ENCODE measurements at places on chromosomes 1 and 21.
A peak's percentile ranks its signal among the peaks of the same experiment; 100 is the strongest.

DNA sequence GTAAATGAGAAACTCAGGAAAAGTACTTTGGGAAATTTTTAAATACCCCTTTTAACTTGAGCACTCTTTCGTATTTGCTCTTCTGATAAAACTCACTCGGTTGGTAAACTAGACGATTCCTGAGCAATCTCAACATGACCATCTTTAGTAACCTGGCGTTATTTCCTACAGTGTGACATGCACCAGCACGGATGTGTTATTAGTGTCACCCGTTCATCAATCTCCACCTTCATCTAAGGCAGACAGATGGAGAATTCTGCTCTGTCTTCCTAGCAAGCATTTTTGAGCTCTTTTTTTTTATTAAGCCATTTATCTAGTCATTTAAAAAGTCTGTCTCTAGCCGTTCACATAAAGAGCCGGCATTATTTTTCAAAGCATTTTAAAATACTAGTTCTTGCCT is 155.2 kb downstream of the DISP1 start:
- no peak for DNase-seq

GRCh38 chr1:193951984-193952383 is 765.6 kb upstream of the B3GALT2 start:
- no peak for DNase-seq

DNA sequence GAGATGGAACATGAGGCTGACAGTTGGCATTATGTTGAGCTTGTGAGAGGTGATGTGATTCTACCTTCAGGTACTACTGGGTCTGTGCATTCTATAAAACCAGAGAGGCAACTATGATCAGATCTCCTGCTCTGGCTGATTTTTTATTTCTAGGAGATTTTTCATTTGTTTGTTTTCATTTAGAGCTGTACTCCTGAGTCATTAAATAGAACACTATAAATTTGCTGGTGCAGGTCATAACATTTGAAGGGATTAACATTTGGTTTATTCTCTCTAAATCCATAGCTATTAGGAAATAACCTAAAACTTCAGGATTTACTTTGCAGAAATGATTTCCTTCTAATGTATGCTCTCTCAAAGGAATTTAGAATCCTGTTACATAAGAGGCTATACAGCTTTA is 42.9 kb downstream of the MAGI3 start:
- no peak for DNase-seq

- DNase-seq, result no peak
Observed at GRCh38 chr1:11720525-11720924, 15.4 kb upstream of the AGTRAP start.

GRCh38 chr1:67853704-67854103 is 20.4 kb upstream of the GNG12 start:
- no peak for DNase-seq

GRCh38 chr1:20787029-20787839 is at the start of gene HP1BP3:
TSS of gene HP1BP3 (minus strand) at chr1:20787307. CDS start at chr1:20780440, 6,867 bp downstream.
- DNase-seq, result peak; percentile 88

- no peak for DNase-seq
Observed at GRCh38 chr1:43279666-43280065, 5.7 kb downstream of the C1orf210 start.

- DNase-seq, result no peak
Observed at GRCh38 chr1:72117621-72118020, 164.7 kb downstream of the NEGR1 start.

DNA sequence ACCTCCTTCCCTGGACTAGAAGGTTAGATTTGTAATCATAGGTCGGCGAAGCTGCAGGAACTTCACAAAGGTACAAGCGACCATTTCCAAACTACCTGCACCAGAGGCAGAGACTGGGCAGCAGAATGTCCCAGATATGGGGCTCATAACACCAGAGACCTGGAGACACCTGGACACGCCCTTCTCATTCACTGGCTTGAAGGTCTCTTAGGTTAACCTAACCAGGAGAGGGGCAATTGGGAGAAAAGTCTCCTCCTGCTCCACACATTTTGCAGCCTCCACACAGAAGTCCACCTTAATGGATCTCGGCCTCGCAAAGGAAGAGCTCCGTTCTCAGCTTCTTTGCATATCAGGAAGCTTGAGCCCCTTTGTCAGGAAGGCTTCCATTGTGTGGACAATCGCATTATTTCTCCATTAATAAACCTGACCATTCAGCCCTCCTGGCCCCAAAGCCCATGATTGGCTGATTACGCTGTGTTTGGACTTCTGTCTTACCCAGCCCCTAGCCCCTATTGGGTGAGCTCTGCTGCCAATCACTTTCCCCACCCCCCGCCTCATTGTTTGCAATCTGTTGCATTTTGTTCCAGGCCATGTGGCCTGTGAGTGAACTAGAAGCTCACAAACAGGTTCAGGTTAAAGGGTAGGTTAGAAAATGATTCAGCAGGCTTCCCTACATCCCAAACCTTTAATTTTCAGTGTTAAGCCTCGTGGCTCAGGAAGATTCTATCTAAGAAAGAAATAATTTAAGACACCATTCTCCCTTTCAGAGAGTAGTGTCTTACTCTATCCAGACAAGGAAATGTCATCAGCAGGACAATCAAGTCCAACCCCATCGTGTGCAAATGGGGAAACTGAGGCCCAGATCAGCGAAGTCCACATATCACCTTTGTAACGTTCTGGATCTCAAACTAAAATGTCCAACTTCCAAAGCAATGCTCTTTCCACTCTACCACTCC is 2.8 kb downstream of the MYCL start:
- no peak for DNase-seq

Measured in CD4-positive, alpha-beta T cell treated with Interleukin-15 for 4 hours (primary cell).